ENCODE measurements at places on chromosomes 2 and 18.

DNA sequence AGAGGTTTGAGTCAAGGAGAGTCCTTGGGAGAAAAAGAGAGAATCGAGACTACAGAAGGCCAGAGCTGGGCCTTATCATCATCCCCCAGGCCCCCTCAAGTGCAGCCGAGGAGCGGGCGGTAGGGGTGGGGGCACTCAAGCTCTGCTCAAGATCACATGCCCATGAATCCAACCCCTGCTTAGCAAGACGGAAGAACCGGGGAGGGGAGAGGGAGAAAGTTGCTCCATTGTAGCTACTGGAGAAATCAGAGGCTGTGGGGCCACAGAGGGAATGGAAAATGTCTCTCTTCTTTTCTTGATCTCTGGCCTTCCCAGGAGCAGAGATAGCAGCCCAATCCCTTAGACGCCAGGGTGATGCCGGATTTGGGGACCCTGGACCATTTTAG lies 14.6 kb downstream of the SLC4A3 start:
- DNase-seq = no peak

DNA sequence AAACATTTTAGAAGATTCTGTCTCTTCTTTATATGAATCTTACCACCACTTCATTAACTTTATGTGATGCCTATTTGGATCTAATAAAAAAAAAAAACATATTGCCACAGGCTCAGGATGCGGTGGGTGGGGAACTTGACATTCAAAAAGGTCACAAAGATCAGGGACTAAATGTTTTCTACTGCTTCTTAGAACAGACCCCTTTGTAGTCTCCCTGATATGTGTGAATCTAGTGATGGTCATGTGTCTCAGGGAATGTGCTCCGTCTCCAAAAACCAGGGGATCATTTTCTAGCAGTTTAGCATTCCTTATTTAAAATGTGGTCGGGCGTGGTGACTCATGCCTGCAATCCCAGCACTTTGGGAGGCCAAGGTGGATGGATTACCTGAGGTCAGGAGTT lies 807.8 kb upstream of the CHAC2 start:
- no peak for DNase-seq

DNA sequence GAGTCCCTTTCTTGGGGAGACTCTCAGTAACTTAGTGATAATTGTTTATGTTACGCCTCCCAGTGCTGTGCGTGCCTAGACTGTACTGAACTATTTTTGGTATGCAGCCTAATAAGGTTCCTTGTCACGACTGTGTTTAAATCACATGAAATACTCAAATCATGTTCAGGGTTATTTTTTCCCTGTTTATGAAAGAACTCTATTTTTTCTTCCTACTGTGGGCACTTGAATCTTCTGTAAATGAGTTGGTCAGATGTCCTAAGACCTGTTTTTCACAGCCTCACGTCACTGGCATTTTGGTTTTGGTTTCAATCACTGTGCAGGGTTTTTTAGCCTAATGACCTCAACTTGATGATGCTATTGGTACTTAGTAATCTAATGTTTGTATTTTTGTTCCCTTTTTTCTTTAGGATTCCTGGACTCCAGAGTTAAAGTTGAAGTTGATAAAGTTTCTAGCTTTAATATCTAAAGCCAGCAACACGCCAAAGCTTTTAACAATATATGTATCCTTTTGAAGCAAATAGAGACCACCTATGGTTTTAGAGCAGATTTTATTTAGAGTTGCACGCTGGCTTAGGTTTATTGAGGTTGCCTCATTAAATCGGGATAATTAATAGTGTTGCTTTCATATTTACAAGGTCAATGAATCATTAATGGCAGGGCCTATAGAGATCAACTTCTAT lies 24.0 kb downstream of the ARMC9 start:
- no peak for DNase-seq

DNA sequence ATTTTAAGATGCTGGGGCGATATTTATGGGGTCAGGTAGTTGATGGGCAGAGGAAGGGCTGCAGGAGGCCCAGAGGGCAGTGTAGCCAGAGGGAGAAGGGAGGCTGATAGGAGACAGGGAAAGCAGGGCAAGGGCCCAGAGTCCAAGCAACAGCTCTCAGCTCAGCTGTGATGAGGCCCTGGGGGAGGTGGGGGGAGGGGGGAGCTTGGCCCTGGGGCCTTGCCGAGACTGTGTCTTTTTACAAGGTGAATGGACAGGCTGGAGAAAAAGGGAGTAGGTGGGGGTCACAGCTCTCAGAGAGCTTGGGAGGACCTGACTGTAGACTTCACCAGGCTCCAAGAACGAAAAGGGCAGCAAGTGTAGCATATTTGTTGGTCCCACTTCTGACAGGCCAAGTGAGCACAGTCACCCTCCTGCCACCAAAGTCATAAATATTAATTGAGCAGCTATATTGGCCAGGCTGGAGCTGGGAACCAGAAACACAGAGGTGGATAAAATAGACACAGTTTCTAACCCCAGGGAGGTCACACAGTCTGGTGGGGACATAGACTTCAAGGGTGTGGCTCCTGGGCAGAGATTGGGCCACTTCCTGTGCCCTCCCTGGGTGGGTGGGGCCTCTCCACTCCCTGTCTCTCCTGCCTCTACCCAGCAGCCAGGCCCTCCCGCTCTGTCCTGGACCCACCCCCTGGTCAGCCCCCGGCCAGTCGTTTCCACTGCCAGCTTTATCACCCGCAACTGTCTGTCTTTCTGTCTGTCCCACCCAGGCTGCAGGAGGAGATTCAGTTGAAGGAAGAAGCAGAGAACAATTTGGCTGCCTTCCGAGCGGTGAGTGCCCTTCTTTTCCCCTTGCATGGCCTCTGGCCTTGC lies 1.4 kb downstream of the DES start:
- DNase-seq = peak; percentile 6

DNA sequence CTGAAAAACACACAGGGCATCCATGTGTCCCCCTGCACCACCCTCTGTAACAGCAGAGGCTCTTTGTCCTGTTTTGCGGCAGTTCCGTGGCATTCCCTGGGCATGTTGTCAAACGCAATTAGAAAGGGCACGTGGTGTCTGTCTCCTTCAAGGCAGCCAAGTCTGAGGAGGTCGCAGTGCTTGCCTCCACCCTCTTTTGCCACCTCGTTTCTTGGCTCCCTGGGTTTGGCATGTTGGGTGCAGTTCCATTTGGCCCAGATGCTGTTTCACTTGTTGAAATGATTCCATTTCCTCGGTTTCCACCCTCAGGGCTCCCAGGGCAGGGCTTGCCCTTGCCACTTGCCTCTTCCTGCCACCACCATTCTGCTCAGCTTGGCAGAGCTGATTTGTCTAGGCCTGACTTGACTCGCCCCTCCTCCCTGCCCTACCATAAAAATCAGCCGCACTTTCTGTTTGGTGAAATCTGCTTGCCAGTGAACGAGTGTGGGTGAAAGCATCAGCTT lies 12.4 kb downstream of the CCL20 start:
- no peak for DNase-seq

GRCh38 chr18:24515721-24516120 lies 55.3 kb downstream of the HRH4 start:
- no peak for DNase-seq

GRCh38 chr2:121002597-121002996 lies 266.9 kb downstream of the GLI2 start:
- no peak for DNase-seq

DNA sequence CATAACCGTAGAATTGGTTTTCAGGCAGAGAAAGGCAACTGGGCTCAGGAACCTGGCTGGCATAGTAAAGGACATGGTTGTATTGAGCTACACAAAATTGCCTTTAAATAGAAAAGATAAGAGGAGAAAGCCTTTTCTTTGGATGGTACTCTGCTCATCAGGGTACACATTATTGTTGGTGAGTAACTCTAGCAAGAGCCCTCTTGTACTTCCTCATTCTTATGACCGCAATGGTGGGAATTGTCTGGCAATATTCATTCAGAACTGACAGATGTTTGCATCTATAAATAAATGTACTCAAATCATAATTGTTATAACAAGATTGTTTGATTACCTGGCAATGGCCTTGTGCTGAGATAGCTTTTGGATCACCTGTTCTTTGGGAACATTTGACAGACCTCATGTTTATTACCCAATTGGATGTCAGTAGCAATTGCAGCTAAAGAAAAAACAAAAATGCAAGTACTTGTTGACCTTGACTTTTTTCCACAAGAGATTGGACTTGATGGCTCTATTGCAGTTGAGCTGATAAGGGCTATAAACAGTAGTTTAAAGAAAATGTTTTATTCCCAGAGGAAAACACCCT lies 43.9 kb downstream of the MEIS1 start:
- peak; percentile 26 for DNase-seq

- DNase-seq = no peak
Measured at GRCh38 chr2:202643012-202643858, 8.5 kb downstream of the FAM117B start.

DNA sequence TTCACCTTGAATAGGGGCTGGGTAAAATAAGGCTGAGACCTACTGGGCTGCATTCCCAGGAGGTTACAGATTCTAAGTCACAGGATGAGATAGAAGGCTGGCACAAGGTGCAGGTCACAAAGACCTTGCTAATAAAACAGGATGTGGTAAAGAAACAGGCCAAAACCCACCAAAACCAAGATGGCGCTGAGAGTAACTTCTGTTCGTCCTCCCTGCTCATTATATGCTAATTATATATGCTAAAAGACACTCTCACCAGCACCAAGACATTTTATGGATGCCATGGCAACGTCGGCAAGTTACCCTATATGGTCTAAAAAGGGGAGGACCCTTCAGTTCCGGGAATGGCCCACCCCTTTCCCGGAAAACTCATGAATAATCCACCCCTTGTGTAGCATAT lies 711.5 kb upstream of the KLHL29 start:
- DNase-seq = no peak

DNA sequence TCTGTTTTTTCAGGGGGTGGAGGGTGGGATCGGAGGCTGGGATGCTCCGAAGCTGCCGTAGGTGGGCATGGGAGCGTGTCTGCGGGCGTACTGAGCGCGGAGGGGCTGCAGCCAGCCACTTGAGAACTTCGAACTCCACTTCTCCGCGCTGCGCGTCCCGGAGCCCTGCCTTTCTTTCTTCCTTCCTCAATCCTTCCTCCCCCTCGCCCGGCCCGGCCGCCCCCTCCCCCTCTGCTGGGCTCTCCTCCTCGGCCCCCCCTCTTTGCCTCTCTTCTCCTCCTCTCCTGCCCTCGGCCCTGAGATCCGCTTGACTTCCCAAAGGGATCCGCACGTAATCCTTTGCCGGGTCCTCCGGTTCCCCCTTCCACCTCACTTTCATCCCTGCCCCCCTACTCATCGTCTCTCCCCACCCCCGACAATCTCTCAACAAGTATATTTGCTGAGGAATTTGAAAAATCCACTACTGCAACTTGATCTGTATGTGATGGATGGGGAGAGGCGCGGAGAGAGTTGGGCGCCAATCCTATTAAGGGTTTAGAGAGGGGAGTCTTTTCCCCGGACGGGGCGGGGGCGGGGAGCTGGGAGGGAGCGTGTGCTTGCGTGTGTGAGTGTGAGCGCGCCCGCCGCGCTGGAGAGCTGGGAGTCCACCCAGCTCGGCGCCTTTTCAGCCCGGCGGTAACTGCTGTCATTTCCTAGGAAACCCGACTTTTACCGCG lies 1.1 kb downstream of the GLI2 start:
- no peak for DNase-seq
